ENCODE measurements at places on chromosomes 7 and 10.

DNA sequence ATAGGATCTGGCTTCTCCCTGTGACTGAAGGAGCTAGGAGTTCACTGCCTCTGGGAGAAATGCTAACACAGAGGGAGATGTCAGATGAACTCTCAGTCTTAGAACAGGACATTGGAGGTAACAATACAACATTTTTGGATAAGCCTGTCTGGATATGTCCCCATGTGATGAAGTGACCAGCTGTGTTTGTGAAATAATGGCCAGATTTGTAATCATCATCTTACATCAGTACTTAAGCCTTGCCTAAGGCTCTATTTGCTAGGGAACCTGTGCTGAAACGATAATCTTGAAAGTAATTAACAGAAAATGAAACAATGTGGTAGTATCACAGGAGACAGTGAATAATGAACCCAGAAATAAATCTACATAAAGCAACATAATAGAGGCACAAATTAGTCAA lies 56.2 kb downstream of the CRPPA start:
- DNase-seq: no peak

- DNase-seq: no peak
Observed at GRCh38 chr7:20280475-20281351, 50.0 kb upstream of the ITGB8 start.

- no peak for DNase-seq
Observed at GRCh38 chr7:132065193-132065988, 509.0 kb upstream of the PODXL start.

DNA sequence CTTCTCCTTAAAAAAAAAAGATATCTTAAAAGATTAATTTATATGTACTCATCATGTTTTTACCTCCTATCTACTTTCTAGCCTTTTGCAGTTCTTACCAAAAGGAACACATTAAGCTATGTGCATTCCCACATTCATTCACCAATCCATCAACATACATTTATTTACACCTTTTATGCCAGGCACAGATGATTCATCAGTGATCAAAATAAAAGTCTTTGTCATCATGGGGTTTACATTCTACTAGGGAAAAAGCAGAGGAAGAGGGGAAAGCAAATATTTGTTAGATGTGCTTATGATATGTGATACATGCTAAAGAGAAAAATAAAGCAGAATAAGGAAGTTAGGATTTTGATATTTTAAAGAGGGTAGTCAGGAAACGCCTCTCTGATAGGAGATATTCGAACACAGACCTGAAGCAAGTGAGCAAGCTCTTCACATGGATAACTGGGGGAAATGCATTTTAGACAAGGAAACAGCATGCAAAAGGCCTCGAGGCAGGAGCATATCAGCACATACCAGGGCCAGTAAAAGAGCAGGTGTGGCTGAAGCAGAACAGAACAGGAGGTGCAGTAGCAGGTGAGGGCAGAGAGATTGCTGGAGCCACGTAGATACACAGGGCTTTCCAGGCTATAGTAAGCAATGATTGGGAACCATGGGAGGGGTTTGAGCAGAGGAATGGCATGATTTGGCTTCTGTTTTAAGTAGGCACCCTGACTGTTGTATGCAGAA lies 67.4 kb downstream of the REEP3 start:
- DNase-seq: no peak

- DNase-seq: no peak
Observed at GRCh38 chr10:26914898-26915297, 54.1 kb upstream of the ABI1 start.

DNA sequence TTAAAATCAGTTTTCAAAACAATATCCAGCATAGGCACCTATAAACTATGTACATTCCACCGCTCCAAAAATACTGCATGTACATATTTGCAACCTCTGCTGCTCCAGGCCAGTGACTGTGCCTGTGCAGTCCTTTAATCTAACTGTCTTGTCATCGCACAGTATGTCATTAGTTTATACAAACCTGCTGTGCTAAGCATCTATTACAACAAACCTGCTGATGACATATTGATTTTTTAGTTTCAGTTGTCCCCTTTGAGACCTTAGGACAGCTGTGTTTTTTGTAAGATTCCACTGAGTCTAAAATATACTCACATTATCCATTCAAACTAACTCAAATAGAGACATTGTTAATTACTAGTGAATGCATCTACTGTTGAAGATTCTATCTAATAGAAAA lies 33.1 kb downstream of the SEMA3C start:
- DNase-seq: no peak

DNA sequence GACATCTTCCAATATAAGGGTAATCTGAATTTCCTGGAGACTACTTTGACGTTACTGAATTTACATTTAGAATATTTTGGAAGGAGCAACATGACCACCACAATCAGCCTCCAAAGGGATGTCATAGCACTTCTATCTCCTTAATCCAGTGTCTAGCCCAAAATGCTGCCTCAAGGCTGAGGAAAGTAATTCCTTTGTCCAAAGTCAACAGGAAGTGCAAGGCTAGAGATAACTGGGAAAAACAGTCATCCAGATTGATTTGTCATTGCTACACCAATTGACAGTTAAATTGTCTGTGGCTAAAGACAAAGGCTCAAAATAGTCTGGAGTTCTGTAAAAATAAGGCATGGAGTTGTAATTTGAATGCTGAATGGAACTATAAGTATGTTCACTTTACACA lies 3.9 kb upstream of the TFPI2 start:
- no peak for DNase-seq

GRCh38 chr10:34702093-34702937 lies 112.8 kb downstream of the PARD3 start:
- DNase-seq: no peak

DNA sequence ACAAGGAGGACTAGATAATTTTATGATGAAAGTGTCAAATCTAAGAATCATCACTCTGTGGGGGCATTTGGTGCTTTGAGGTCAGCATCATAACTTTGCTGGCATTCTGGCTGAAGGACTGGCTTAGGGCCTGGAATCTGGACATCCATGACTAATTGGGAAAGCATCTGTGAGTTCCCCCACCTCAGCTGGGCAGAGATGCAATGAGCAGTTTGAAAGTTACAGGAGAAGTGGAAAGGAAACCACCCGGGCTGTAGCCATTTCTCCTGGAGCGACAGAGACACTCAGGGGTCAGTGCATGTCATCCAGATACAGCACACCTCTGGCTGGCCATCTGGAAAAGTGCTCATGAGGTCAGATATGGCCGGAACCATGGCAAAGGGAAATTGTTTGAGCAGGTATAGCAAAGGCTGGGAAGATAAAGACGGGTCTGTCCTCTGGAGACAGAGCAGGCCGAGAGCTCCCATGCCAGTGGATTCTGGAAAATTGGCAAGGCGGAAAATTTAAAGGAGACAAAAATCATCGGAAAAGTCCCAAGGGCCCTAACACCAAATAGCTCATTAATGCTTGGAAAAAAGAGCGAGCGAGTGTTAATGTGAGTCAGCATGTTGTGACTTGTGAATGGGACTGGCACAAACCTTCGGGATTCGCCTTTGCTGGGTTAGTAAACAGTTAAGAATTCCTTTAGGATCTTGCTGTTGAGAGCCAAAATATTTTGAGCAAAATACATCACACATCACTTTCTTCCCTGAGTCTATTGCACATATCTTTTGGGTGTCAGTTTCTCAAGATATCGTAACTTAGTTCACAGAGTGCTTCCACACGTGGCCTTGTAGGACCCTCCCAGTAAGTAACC lies 188.4 kb upstream of the AGK start:
- DNase-seq: no peak

GRCh38 chr7:107201795-107202450 lies 33.1 kb downstream of the HBP1 start:
- no peak for DNase-seq

GRCh38 chr10:30999070-30999712 lies 32.5 kb downstream of the ZNF438 start:
- no peak for DNase-seq

DNA sequence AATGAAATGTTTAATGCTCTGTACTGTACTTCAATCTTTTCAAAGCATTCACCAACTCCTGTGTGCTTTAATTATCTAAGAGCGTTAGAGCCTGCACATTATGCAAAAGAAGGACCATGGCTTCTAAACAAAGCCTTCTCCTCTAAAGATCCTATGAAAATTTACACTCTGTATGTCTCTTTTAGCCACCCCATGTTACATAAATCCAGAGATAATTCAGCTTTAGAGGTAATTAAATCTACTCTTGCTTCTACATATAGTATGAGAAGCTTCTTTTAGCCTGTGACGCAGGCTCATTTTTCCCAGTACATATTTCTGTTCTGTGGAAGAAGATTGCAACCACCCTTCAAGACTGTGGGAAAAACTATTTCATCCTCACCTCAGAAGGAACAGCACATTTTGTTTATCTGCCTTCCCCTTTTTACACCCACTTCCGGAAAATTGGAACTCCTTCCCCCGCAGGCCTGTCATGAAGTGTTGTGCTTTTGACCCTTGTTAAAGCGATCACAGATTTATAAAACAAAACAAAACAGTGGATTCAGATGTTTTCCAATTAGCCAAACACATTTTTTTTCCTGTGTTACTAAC lies 8.1 kb upstream of the TAS2R16 start:
- DNase-seq: no peak

GRCh38 chr10:14531974-14532373 lies 201.2 kb upstream of the FRMD4A start:
- no peak for DNase-seq

Measured in activated CD8-positive, alpha-beta memory T cell treated with anti-CD3 and anti-CD28 coated beads for 1 hour (primary cell).